ENCODE measurements at places on chromosomes 2 and 18.

GRCh38 chr2:42999856-43000241 is 207.5 kb upstream of the HAAO start:
- DNase-seq = no peak

- no peak for DNase-seq
Measured at GRCh38 chr2:5076599-5076998, 615.6 kb upstream of the SOX11 start.

DNA sequence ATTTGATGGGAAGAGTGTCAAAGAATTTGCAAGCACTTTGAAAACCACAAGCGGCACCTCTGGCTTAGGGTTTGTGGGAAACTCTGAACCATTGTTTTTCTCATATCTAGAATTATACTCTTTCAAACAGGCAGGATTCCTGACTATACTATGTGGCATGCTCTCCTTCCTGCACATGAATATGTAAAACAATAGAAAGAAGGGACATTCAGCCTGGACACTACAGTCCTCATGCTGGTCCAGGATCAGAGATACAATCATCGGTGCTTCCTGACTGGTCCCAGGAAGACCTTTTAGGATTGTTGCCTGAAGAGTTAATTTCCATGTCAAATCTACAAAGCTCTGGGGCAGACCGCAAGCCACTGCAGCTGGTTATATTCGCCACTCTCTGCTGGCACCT is 55.7 kb upstream of the RASGRP3 start:
- no peak for DNase-seq

- no peak for DNase-seq
Measured at GRCh38 chr2:98039085-98039756, 43.5 kb upstream of the TMEM131 start.

GRCh38 chr2:130729322-130730299 is 741 bp downstream of the GPR148 start:
- DNase-seq = no peak

- no peak for DNase-seq
Measured at GRCh38 chr18:58584200-58585127, 44.4 kb downstream of the ALPK2 start.

DNA sequence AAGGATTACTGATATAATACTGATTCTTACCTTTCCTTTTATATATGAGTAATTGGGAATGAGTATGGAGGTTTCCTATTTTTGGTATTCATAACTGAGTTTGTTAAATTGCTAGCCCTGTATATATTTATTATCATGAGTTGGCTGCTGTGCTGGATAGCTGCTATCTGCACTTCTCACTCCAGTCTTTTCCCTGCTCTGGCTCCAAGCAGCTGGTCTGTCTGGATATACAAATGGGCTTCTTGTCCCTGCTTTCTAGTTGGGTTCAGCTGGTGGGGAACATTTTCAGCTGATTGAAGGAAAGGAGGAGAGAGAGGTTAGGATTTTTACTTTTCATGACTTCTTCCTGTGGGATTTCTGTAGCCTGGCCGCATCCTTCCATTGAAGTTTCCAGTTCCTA is 41.2 kb downstream of the AGFG1 start:
- DNase-seq = no peak

GRCh38 chr2:203797712-203798111 is 69.9 kb upstream of the CTLA4 start:
- no peak for DNase-seq

- no peak for DNase-seq
Measured at GRCh38 chr2:236570081-236570868, 650 bp downstream of the ACKR3 start.

GRCh38 chr2:133420788-133421187 is 147.5 kb downstream of the NCKAP5 start:
- DNase-seq = no peak

GRCh38 chr18:36638224-36638623 is 190.6 kb downstream of the TPGS2 start:
- no peak for DNase-seq

DNA sequence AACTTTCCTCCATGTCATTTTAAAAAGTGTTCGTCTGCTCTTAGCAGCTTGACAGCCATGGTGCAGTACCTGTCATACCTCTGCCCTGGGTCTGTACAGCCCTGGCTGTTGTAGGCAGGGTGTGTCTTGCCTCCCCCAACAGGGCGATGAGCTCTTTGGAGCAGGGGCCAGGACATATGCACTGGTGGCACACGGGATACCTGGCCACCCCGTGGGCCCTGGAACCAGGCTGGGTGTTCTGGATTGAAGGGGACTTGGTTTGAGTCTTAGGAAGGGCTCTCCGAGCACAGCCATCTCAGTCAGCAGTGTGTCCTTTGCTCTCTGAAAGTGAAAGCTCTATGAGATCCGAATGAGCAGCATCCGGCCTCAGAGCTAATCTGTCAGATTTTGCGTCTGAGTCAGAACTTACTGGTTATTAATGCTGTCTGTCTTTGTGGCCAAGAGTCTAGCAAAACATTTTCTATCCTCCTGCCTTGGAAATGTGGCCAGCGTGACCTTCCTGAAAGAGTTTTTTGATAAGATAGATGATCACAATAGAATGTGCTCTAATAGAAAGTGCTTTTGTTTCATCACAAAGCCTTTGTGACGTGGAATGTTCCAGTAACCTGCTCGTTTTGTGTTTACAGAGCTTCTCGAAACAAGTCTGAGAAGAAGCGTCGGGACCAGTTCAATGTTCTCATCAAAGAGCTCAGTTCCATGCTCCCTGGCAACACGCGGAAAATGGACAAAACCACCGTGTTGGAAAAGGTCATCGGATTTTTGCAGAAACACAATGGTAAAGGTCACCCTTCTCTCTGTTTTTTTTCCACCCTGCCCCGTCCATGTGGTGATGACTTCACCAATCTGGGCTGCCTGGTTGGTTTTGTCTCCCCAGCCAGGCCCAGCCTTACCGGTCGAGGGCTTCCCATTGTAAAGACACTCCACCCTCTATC is 77.3 kb upstream of the RPL31 start:
- DNase-seq = no peak

DNA sequence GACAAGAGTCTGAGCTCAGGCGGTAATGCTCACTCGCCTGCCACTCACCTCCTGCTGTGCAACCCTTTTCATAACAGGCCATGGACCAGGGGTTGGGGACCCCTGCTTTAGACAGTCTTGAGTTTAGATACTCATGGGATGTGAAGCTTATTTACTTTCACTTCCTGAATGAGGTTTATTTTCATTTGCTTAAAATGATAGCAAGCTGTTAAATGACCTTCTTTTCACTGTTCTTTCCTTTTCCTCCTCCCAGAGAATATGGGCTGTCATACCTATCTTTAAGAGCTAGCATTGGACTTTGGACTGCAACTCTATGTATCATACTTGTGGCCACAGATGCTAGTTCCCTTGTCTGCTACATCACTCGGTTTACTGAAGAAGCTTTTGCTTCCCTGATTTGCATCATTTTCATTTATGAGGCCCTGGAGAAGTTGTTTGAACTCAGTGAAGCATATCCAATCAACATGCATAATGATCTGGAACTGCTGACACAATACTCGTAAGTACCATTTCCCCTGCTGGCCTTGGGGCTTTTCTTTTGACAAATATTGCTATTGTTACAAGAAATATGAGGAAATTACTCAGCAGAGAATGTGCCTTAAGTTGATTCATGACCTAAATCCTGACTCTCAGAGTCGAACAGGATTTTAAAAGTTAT is 168.5 kb downstream of the DPP4 start:
- no peak for DNase-seq

DNA sequence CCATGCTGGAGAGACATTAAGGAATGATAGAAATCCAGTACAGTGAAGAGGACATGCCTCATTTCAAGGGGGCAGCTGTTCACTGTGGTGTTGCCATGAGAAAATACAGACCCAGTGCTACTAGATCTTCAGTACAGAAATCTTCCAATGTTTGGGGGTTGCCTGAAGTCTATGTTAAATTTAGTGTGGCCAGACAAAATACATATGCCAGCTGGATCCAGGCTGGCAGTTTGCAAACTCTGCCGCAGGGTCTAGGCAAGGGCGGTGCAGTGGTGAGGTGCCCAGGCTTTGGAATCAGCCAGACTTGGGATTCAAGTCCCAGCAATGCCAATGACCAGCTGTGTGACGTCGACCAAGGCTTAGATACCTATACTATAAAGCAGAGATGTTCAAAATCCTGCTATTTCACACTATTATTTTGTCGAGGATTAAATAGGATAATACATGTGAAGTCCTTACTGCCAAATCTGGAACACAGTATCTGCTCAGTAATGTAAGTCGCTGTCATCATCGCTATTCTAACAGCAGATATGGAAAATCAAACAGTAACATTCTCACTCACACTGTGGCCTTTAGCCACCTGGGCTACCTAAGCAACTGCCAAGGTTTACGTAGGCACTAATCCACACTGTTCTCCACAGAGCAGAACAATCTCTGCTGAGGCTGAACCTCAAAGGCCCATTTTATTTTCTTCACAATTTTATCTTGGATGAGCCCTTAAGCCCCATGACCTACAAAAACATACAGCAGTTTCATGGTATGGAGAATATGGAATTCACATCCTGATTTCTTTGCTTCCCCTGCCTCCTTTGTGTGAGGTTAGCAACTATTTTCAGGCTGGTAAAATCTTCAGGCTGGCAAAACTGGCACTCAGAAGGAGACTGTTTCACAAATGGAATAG is 5.9 kb upstream of the TMSB10 start:
- no peak for DNase-seq

All from GDM1 (cell line).